Fibroblast of lung (primary cell): ENCODE measurements at places on chromosomes 3 and 15. TPM values are rescaled to one million over a fixed set of nuclear protein-coding genes. Genes with fewer than 3 reads are reported as not detected.

Gene CLRN1
- not detected in 2 replicates for total RNA-seq

Gene EDC3
- 8.2 and 8.9 TPM in 2 replicates for total RNA-seq

DNA sequence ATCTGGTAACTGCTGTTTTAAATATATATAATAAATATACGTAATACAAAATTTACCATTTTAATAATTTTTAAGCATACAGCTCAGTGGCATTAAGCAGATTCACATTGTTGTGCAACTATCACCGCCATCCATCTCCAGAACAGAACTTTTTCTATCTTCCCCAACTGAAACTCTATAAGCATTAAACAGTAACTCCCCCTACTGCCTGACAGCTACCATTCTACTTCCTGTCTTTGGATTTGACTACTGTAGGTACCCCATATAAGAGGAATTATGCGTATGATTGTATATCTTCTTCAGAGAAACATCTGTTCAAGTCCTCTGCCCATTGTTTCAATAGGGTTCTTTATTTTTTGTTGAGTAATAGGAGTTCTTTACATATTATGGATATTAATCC lies 36.8 kb downstream of the EID1 start:
- DNase-seq: no peak

DNA sequence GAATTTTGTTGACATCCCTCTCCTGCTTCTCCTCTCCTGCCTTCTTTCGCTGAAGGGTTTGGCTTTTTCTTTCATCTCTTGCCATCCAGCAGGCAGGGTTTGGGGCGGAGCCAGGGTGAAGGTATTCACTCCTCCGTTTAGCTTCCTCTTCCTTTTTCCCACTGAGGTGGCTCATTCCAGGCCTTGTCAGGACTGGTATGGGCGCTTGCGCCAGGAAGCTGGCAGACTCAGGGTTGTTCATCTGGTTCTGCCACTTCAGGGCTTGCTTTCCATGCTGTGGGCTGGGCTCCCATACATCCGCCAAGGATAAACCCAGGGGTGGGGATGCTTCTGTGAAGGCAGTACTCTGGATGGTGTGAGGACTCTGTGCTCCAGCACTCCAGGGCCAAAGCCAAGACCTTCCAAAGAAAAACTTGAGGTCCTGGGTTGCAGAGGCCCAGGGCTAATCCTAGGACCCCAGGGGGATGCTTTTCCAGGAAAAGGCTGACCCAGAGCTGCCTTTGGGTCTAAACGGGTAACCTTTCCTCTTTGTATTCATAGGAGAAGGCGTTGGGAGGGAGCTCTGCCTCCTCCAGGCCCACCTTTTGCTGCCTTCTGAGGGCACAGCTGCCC lies 7.7 kb upstream of the AMOTL2 start:
- no peak for DNase-seq

GRCh38 chr3:191338177-191338488 lies 7.8 kb upstream of the UTS2B start:
- no peak for DNase-seq

Gene CCDC80
- 153 and 366 TPM in 2 replicates for total RNA-seq

Gene CHRNA3
- total RNA-seq: not detected in 2 replicates
